ENCODE measurements at places on chromosomes 11 and 22.
A peak's percentile ranks its signal among the peaks of the same experiment; 100 is the strongest.

DNA sequence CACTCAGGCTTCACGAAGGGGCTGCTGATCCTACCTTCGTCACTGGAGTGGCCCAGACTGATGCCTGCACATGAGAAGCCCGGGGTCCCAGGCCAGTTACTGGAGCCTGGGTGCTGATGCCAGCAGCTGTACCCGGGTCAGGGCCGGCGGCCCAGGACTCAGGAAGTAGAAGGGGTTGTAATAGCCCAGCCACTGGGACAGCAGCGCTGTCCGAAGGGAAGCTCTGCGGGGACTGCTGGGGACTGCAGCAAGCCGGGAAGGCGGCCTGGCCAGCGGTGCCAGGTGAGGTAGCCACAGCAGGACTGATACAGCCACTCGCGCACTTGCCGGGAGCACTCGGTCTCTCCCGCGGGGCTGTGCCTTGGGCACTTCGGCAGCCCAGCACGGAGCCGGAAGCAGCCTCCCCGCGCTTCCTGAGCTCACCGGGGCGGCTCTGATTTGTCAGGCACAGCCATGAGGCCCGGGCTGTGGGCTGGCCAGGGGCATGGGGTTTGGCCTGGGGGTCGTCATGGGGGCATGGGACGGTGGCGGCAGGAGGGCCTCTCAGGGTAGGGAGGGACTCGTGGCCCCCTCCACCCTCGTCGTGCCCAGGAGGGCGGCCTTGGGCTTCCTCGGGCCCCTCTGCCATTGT is 13.9 kb upstream of the OR8K1 start:
- no peak for DNase-seq

GRCh38 chr11:119114351-119114750 is 7.0 kb upstream of the HINFP start:
- no peak for DNase-seq

DNA sequence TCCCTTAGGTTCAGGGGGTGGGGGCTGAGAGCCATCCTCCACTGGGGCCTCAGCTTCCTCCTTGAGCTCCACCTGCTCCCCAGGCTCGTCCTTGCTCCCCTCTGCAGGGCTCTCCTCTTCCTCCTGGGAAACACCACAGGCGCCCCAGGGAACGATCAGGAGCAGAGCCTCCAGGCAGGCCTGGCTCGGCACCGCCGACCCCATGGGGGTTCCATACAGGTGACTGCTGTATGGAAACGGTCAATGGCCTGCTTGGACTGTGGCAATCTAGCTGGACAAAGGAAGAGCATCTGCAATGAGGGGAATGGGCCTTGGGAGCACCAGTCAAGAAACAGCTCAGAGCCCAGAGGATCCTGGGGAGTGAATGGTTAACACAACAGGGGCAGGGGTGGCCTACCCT is 7.9 kb downstream of the HYOU1 start:
- no peak for DNase-seq

DNA sequence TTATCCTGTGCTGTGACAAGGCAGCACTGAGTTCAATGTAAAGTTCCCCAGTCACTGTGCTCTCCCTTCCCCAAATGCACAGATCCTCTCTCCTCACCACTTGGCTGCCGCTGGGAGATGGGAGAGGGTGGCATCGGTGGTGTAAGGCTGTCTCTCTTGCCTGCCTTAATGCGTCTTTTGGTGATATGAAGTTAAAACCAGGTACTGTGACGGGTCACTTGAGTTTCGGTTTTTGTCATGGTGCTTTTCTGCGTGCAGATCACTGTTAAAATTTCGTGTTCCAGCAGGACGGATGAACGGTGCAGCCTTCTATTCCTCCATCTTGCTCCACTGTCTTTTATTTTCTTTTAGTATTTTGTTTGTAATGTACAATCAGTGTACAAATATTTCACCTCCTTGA is 18.6 kb downstream of the GLB1L2 start:
- DNase-seq, result no peak

DNA sequence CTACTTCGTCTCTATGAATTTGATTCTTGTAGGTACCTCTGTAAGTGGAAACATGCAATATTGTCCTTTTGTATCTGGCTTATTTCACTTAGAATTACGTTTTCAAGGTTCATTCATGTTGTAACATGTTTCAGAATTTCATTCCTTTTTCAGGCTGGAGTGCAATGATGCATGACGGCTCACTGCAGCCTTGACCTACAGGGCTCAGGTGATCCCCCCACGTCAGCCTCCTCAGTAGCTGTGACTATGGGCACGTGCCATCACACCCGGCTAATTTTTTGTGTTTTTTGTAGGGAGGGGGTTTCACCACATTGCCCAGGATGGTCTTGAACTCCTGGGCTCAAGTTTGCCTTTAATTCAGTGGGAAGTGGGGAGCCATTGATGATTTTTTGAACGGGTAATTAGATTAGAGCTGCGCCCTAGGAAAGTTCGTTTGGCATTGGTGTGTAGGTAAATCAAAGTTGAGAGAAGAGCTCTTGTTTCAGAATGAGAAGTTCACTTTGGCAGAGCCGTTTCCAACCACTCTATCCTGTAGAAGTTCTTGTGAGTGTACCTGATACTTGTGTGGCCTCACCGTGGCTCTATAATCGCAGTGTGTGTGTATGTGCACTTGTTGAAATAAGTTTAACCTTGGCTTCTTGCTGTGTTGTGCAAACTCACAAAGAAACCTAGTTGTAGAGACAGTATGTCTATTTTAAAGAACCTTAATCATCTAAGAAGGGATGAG is 115.9 kb downstream of the NAV2 start:
- DNase-seq, result no peak

GRCh38 chr11:44162662-44163061 is 67.2 kb downstream of the EXT2 start:
- no peak for DNase-seq

DNA sequence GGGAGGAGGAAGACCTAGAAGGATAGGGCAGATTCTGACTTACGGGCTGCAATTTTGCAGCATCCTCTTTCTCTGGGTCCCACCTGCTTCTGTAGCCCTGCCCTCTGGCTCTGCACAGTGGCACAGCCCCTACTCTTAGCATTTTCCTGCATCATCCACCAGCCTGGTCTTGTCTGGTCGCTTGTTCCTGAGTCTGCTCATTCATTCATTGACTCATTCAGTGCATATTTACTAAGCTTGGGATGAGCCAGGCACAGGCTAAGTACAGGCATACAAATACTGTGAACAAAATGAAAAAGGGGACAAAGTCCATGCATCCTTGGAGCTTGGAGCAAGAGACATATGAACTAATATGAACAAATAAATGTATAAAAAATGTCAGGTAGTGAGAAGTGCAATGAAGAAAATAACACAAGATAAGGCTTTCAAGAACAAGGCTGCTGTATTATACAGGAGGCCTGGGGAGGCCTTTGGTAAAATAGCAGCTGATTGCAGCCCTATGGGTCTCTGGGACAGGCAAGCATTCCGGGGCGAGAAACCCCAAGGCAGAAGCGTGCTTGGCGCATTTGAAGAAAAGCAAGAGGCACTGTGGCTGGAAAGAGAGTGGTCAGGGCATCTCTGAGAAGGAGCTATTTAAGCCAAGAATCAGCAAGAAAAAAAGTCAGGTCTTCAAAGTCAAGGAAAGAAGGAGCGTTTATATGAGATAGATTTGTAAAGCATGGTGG is 108.0 kb upstream of the ALX4 start:
- no peak for DNase-seq

GRCh38 chr11:121964591-121964990 is 151.4 kb downstream of the BLID start:
- DNase-seq, result no peak

DNA sequence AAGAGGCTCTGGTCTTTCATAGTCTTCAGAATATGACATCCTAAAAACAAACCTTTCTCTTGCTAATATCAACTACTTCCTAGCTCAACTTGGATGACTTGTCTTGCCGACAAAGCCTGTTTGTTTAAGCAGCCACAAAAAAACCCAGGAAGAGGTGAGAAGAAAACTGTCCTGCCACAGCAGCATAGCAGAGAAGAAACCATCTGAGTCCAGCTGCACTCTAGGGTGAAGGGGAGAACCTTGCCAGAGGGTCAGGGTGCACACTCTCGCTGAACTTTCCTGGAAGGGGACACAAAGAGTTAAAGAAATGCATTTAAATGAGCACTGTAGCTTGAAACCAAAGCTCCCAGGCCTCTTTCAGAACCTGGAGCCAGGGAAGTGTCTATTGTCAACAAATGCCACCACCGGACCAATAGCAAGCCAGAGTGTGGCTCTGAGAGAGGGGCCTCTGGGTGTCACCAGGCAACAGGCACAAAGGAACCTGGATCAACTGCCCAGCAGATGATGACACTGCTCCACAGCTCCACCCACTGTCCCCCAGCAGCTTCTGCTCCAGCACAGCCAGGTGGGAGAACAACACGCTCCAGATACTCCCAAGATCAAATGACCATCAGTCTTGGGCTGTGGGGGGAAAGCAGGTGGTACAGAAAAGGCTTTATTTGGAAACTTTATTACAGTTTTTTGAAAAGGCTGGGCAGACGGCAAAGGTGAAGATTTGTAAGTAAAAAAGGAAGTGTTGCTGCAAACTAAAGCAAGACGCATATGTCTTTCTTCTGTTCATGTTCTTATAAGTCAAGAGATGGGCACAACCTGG is 105.7 kb downstream of the RASSF10 start:
- no peak for DNase-seq

DNA sequence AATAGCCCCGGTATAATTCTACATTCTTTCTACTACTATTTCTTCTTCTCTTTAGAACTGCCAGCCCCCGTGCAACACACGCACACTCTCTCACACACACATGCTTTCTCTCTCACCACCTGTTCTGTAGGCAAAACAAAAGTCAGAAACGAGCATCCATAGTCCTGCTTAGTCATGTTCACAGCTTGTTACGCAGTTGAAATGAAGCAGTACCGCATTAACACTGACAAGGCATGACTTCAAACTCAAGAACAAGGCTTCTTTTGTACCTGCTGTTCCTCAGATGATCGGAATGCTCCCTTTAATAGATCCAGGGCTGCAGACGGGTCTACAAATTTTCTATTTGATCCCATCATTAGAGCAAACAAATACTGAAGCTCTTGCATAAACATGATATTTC is 42.2 kb downstream of the USP28 start:
- no peak for DNase-seq

DNA sequence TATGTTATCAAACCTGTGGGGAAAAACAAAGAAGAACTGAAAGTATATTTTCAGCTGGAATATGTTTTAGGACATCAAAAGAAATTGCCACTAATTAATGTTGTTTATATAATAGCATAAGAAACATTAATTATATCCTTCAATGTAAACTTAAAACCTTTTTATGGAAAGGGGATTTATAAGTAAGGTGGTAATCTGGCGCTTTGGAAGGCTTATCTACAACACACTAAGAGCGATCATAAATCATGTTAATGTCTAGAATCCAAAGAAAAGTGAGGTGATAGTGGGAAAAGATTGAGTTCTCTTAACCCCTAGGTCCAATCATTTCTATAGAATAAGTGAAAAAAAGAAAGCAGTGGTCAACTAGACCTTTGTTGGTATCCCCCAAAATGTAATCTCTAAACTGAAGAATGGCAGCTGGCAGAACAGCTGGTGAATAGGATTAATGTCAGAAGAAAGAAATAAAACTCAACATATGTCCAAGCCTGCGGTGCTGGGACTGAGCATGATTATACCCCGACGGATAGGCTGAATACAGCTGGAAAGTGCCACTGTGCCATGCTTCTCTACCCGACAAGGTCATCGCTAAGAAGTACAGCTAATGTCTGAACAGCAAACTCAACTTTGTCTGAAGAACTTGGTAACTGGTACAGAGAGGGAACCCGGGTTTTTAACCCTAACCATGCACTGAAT is 64.0 kb downstream of the SOX6 start:
- no peak for DNase-seq

DNA sequence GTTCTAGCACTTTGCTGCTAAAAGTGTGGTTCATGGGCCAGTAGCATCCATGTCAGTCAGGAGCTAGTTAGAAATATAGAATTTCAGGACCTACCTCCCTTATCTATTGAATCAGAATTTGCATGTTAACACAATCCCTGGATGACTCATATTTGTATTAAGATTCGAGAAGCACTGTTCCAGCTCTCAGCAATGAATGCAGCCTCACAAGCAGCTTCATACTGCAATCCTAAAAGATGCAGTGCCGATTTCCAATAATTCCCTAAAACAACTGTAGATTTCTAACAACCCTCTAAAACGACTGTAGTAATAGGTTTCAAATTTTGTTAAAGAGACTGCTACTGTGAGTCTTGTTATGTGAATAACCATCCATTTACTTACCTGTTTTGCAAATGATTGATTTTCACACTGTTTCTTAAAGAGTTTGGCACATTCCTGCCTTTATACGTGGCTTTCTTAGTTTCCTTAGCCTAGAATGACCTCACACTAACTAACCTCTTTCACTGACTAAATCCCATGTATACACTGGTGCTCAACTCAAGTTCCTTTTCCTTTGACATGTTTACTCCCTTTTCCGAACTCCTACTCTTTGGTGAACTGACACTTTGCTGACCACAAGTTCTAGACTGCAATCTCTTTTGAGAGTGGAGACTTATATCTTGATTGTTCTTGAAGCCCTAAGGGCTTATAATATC is 511.8 kb downstream of the METTL15 start:
- no peak for DNase-seq

DNA sequence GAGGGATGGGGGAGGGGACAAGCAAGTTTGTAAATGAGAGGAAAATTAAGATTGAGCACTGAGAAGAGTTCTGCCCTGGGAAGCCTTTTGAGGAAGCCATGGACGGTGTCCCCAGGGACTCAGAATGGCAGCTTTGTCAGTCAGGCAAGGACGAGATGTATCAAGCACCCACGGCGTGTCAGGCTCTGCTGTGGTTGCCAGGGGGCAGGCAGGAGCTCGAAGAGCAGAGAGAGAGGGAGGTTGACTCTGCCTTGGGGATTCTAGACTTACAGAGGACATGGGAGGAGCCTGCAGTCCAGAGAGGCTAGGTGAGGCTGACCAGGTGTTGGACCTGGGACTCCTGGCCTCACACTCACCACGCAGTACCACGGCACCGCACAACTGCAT is 29.1 kb upstream of the SYT7 start:
- no peak for DNase-seq

GRCh38 chr22:39985383-39986035 is 9.2 kb upstream of the FAM83F start:
- peak; percentile 18 for DNase-seq

DNA sequence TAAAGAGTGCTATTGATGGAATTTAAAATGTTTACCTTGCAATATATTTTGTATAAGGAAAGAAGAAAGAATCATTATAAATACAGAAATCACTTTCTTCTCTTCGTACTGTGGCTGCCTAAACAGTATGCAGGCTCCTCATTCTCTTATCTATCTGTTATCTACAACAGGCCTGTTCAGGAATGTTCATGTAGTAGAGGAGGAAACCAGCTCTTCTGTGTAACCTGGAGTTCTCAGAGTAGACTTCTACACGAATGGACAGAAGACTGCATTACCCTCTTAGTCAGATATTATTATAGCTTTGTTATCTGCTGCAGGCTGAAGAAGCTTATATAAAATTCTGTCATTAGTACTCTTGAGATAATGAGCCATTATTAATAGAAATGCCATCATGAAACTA is 1225.9 kb upstream of the CNTN5 start:
- no peak for DNase-seq
